ENCODE measurements at places on chromosomes 2 and 18. TPM values are rescaled to one million over a fixed set of nuclear protein-coding genes. Genes with fewer than 3 reads are reported as not detected.

DNA sequence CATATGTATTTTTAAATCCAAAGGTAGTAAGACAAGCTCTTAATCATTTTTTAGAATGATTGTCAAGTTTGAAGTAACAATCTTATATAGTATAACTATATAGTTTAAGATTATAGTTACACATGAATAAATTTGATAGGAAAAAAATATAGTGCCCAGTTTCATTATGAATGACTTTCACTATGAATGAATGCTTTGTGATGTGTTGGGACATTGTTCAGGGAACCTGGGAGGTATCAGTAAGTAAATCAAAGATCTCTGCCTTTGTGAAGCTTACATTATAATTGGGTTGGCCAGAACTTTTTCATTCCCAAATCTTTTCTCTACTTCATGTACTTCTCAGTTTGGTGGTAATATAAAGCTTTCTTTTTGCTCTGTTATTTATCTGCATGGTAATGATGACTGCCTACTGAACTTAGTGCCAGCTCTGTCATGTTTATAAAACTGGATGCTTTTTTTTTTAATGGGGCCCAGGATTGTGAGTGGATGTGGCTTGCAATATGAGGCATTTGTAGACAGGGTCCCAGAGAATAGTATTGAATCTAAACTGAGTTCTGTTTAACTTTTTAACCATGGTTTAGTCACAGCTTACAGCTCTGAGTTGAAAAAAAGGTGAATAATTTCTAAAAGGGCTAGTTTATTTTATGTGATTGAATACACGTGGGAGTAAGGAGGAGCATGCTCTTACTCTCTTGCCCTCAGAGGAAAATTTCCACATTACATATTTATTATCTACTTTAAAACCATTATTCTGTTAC, 23.3 kb downstream of the GLS start:
- H3K27ac ChIP-seq = no peak overlapping the region
- no peaks in the 10 kb centered on the region for H3K36me3 ChIP-seq
- H3K4me1 ChIP-seq = no peaks in the 10 kb centered on the region
- DNase-seq = no peak
- H3K4me3 ChIP-seq = no peak overlapping the region

SLC11A1 gene
- total RNA-seq = 0.12 TPM

IL1F10 gene
- total RNA-seq = not detected

TRIB2 gene
- 2.9 TPM for total RNA-seq
